Heart left ventricle (tissue), 16 donors: ENCODE measurements at places on chromosomes 3 and 15.

DNA sequence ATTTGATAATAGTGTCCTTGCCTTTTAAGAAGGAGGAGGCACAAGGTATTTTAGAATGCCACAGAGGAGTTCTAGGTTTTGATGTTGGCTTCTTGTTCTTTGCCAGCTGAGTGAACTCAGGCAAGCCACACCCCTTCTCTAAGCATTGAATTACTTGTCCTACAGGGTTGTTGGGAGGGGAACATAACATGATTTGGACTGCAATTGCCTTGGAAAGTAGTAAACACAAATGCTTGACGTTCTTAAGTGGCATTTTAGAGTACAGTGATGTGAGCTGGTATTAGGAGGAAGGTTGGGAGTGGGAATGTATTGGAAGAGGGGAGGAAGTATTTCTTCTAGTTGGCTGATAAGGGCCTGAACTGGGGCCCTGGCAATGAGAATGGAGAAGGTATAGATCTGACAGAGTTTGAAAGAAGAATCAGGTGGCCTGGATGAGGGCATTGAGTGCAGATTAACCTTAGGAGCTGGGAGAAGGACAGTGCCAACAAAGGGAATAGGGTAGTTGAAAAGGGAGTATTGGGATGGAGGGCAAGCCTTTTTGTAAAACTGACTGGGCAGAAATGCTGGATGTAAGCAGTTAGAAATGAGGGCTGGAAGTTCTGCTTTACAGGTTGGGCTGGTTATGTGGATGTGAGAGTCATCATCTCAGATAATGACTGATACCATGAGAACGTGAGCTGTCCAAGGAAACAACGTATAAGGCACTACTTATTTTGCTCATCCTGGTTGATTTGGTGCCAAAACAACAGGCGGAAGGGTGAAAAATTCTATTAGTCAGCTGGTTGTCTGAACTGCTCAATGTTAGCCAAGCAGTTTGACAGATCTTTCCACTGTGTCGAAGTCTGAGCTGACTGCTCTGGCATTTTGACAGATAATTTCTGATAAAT lies 16.7 kb downstream of the KAT2B start:
- DNase-seq, result no peak

DNA sequence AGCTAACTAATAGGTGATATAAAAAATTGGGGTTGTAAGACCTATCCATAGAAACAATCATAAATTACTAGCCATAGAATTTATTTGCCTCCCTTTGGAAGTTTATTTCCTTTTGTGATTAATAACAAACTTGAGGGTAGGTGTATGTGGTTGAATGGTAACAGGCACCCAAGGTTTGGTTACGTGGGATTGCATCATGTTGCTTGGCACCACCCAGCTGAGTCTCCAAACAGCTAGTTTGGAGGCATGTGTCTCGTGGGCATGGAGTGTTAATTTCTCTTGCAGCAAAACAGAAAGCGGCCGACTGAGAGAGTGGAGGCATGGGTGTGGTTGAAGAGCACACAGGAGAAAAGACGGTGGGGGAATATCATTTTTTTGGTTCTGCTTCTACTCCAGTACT lies 441.4 kb downstream of the CNTN4 start:
- DNase-seq, result no peak

DNA sequence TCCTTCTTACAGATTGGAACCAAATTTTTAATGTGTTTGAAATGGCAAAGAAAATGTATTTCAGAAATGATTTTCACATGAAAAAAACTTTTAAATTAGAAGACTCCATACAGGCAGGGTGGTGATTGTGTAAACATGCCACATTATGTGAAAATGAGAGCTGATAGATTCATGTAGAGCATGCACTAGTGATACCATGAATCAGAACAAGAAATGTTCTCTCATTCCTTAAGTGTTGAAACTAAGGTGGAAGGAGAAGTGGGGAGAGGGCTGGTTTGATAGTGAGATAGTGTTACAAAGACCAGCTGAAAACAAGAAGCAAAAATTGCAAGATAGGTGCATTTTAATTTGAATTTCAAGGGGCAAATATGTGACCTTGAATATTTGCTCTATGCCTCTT lies 100.3 kb downstream of the CCNL1 start:
- DNase-seq, result no peak

DNA sequence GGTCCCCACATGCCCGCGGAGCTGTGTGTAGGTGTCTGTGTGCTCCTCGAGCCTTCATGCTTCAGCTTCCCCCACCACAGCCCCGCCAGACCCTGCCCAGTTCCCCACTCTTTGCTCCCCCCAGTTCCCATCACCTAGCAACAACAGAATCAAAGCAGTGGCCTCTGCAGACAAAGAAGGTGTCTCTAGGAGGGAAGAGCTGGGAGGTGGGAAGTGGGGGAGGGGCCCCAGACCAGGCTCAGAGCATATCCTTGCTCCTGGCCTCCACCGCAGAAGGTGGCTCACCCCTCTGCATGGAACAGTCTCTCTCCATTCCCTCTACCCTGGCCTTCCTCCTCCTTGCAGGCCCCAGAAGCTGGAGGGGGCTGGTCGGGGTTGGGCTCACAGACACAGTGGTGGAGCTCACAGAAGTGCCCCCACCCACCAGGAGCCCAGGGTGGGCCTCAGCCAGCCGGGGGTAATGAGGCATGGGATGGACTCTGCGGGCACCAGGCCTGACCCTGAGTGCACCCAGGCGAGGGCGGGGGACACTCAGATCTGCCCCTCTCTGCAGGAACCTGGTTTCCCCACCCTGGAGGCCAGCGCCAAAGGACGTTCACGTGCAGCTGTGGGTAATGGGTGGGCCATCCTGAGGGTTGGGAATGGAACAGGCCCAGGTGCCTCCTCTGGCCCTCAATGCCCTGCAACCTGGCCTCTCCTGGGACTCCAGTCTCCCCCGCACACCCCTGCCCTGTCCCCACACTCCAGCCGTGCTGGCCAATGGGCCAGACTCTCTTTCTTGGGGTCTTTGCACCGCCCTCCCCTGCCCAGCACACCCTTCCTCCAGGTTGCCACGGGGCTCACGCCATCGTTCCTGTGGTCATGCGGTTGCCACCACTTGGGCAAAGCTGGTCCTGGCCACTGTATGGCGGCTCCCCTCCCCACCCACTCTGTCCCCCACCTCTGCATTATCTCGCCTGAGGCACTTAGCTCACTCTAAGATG lies 53.4 kb downstream of the TPRA1 start:
- no peak for DNase-seq

GRCh38 chr15:73887481-73887880 lies 14.1 kb downstream of the TBC1D21 start:
- DNase-seq, result no peak

DNA sequence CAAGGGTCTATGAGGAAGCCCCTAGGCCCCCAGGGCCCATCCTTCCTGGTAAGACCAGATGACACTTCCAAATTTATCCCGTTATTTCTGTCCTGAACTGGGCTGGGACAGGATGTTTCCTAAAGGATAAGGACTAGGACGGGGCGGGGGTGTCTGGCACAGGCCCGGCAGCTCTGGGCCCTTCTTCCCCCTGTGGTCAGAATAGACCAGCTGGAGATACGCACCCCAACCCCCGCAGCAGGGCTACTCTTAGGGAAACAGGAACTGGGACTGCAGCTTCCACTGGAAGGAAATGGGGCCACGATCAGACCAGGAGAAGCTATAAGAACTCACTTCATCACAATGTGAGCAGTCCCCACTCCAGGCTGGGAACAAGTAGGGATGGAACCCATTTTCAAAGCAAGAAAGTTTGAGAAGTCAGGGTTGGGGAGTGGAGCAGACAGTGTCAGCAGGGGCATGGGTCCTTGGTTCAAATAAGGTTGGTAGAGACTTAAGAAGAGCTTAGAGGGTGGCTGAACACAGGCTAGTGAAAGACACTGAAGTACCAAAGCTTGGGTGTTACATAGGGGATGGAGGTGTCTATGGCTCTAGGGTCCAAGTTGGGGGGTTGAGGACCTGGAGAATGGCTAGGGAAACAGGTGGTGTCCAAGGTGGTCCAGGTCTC lies 1.1 kb downstream of the NCKIPSD start:
- peak; percentile 74 for DNase-seq

DNA sequence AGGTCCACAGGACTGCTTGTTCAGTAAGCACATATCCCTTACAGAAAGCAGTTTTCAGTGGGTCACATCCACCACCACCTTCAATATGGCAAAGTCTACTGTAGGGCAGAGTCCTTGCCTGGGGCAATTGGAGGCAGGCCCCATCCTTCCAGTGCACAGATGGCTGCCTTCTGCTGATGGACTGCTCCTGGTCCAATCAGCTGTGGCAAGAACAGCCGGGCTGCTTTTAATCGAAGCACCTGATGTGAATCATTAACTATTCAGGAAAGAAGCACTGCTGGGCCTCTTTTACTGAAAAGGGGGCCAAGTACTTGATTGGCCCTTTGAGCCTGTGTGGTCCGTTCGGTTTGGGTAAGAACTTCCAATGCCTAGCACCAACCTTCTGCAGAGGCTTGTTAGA lies 24.4 kb downstream of the LARS2 start:
- no peak for DNase-seq

DNA sequence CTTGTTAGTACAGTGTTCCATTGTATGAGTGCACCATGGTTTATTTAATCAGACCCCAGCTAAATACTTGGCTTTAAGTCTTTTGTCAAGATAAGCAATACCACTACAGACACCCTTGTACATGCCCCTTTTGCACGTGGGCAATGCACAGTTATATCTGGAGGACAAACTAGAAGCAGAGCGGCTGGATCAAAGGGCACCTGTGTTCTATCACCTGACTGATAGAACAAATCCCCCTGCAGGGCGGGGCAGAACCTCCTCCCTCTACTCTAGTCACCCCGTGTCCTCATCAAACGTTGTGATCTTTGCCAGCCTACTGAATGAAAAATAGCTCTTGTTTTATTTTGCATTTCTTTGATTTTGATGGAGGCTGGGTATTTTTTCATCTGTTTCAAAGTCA lies 314.9 kb downstream of the TLE3 start:
- DNase-seq, result no peak

DNA sequence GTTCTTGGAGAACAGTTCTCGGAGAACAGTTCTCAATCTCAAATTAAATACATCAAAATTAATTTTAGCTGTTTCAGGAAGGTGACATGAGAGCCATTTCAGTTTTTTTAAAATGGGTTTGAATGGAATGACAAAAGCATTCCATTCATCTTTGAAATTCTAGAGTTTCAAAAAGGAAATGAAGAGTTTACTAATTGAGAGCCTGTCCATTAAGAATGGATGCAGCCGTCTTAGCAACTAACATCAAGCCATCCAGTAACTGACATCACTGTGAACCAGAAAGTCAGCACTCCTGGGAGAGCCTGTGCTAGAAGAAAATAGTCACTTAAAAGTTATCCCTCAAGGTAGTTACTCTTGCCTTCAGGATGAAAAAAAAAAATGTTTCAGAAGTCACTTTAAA lies 47.0 kb upstream of the FSTL1 start:
- DNase-seq, result no peak
